ENCODE measurements at places on chromosomes 5 and 9. TPM values are rescaled to one million over a fixed set of nuclear protein-coding genes. Genes with fewer than 3 reads are reported as not detected.

DNA sequence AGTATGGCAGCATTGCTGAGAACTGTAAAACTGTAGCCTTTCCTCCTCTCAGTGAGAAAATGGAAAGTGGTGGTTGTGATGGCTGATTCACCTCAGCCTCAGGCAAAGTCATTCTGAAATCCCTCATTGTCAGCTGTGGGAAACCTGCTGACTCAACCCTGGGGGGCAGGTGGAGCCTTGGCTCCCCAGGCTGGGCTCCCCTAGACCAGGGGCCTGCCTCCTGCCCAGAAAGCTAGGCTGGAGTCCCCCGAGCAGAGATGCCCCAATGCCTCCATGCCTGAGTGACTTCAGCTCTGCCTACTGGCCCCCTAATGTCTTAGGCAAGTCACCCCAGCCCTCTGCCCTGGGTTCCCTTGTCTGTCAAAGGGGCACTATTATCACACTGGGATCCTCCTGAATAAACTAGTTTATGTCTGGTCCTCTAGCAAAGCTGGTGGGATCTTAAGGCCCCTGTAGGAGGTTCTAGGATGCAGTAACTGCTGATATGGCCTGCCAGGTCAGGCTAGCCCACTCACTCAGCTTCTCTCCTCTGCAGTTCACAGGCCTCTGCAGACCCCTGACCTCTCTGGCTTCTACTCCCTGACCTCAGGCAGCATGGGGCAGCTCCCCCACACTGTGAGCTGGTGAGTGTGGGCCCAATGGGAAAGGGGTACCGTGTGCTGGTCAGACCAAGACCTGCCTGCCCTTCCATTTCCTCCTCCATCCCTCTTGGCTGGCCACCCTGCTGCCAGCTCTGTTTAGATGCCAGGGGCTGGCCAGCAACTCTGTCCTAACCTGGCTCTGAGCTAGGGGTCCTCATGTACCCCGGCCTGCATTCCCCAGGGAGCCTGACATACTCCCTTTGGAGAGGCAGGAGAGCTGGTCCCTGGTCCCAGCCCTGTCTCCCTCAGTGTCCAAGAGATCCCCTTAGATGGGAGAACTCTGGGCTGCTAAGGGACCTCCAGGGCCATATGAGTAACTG, 24.2 kb downstream of the TCF7 start:
- H3K4me3 ChIP-seq, result no peak overlapping the region
- no peaks in the 10 kb centered on the region for H3K27me3 ChIP-seq
- no peaks in the 10 kb centered on the region for H3K4me1 ChIP-seq
- no peak overlapping the region for H3K27ac ChIP-seq
- no peak for DNase-seq

- H3K36me3 ChIP-seq, result no peaks in the 10 kb centered on the region
- H3K4me1 ChIP-seq, result peaks cover 3% of the 10 kb centered on the region
- DNase-seq, result no peak
- no peak overlapping the region for H3K27ac ChIP-seq
- H3K4me3 ChIP-seq, result no peak overlapping the region
- H3K27me3 ChIP-seq, result no peaks in the 10 kb centered on the region
Measured at GRCh38 chr5:119363936-119364335, 8.1 kb downstream of the TNFAIP8 start.

DNA sequence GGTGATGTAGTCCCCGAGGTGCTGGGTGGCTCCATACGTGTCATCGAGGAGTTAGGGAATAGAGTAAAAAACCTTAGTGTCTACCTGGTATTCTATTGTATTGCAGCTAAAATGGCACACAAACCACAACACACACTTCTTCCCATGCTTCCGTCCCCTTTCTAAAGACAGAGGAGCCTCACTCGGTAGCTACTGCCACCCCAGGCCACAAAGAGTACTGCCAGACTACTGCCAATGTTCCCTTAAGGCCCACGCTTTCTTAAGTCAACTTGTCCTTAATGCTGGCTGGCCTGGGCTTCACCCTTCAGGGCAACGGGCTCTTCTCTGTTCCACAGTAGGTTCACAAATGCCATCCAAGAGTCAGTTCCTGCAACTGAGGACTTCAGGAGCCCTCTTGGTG, 673.0 kb downstream of the ELAVL2 start:
- no peaks in the 10 kb centered on the region for H3K4me1 ChIP-seq
- no peaks in the 10 kb centered on the region for H3K36me3 ChIP-seq
- no peaks in the 10 kb centered on the region for H3K27me3 ChIP-seq
- DNase-seq, result no peak

GRCh38 chr5:9832921-9833320, 202.8 kb upstream of the TAS2R1 start:
- no peak for DNase-seq
- H3K4me1 ChIP-seq, result no peaks in the 10 kb centered on the region
- no peaks in the 10 kb centered on the region for H3K36me3 ChIP-seq
- no peak overlapping the region for H3K4me3 ChIP-seq
- no peak overlapping the region for H3K27ac ChIP-seq
- H3K27me3 ChIP-seq, result peaks cover 1% of the 10 kb centered on the region

GRCh38 chr9:127185931-127186781, 63.7 kb upstream of the ANGPTL2 start:
- DNase-seq, result peak; percentile 96
- H3K27ac ChIP-seq, result peak overlapping the region; percentile 93
- no peak overlapping the region for H3K4me3 ChIP-seq
- no peaks in the 10 kb centered on the region for H3K27me3 ChIP-seq
- no peaks in the 10 kb centered on the region for H3K36me3 ChIP-seq
- H3K4me1 ChIP-seq, result peaks cover 4% of the 10 kb centered on the region

DNA sequence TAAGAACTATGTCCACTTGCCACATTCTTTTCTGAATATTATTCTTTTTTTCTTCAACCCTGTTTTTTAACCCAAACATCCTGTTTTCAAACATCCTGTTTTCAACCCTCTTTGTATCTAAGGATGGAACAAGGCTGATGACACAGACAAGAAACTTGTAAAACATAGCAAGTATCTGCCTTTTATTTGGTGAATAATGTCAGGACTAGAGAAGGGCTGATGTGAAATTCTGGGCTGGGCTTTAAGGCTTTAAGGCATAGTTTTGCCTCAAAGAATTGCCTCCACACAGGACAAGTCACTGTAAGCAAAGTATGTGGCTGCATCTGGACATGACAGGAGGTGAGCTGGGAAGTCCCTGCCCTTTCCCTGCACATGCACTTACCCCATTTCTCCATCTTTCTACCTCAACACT, 42.5 kb upstream of the RIC1 start:
- no peaks in the 10 kb centered on the region for H3K27me3 ChIP-seq
- H3K4me1 ChIP-seq, result no peaks in the 10 kb centered on the region

DNA sequence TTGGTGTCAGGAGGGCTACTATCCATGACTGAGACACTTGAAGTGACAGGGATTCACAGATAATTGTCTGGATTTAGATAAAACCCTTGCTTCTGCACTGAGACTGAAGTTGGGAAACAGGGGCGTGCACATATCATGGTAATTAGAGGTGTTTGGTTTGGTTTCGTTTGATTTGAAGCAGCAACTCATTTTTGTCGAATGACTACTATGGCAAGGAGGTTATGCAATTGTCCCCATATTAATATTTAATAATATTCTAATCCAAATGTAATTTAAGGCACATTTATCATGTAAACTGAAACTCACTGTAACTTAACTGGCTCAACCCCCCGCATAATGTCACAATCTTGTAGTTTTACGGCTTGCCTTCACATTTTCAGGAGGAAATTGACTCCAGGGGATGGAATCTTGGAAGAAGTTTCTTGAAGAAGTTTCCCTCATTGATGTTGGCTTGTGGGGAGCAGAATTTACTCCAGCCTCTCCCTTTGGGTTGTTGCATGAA, 12.5 kb downstream of the ZNF366 start:
- DNase-seq, result no peak
- H3K4me3 ChIP-seq, result no peak overlapping the region
- H3K36me3 ChIP-seq, result no peaks in the 10 kb centered on the region
- no peaks in the 10 kb centered on the region for H3K27me3 ChIP-seq
- H3K27ac ChIP-seq, result no peak overlapping the region

DNA sequence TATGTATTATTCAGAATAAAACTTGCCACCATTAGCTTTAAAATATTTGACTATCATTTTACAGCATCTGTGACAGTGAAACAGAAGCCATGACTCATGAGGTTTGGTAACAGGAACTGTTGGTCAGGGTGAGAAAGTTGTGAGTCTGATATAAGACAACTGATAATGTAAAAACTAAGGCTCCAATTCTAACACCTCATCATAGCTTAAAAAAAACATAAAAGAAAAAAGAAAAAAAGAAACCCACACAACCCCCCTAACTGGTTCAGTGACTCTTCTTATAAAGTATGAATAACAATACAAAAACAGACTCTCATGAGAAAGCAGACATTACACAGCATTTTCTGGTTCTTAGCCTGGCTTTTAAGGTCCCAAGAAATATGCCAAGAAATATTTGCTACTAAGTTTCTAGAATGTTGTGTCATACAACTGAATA, 85.8 kb downstream of the MRPS27 start:
- H3K27ac ChIP-seq, result no peak overlapping the region
- DNase-seq, result no peak
- no peak overlapping the region for H3K4me3 ChIP-seq
- no peaks in the 10 kb centered on the region for H3K27me3 ChIP-seq
- no peaks in the 10 kb centered on the region for H3K36me3 ChIP-seq

- no peaks in the 10 kb centered on the region for H3K36me3 ChIP-seq
- no peak overlapping the region for H3K4me3 ChIP-seq
- DNase-seq, result no peak
- no peaks in the 10 kb centered on the region for H3K27me3 ChIP-seq
- no peak overlapping the region for H3K27ac ChIP-seq
- H3K4me1 ChIP-seq, result no peaks in the 10 kb centered on the region
Measured at GRCh38 chr9:82930116-82930515, 132.8 kb downstream of the RASEF start.

GRCh38 chr9:33227741-33228140, 12.2 kb upstream of the SPINK4 start:
- no peaks in the 10 kb centered on the region for H3K27me3 ChIP-seq
- H3K27ac ChIP-seq, result no peak overlapping the region
- no peaks in the 10 kb centered on the region for H3K36me3 ChIP-seq
- no peaks in the 10 kb centered on the region for H3K4me1 ChIP-seq
- DNase-seq, result no peak

DNA sequence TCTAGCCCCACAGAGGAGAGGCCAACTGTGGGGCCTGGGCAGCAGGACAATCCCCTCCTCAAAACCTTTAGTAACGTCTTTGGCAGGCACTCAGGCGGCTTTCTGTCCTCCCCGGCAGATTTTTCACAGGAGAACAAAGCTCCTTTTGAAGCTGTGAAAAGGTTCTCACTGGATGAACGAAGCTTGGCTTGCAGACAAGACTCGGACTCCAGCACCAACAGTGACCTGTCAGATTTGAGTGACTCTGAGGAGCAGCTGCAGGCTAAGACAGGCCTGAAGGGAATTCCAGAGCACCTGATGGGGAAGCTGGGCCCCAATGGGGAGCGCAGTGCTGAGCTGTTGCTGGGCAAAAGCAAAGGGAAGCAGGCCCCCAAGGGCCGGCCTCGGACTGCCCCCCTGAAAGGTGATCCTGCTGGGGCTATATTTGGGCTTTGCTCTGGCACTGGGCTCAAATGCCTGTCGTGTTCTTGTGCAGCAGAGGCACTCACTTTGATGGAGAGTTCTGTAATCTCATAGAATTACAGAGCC, 39.4 kb downstream of the KDM3B start:
- no peaks in the 10 kb centered on the region for H3K4me1 ChIP-seq
- peaks cover 5% of the 10 kb centered on the region for H3K36me3 ChIP-seq
- DNase-seq, result no peak
- no peak overlapping the region for H3K27ac ChIP-seq
- H3K27me3 ChIP-seq, result no peaks in the 10 kb centered on the region
- H3K4me3 ChIP-seq, result no peak overlapping the region

GRCh38 chr5:113128082-113128481, 151.5 kb downstream of the DCP2 start:
- no peaks in the 10 kb centered on the region for H3K27me3 ChIP-seq
- no peaks in the 10 kb centered on the region for H3K36me3 ChIP-seq
- H3K4me1 ChIP-seq, result no peaks in the 10 kb centered on the region
- H3K27ac ChIP-seq, result no peak overlapping the region
- H3K4me3 ChIP-seq, result no peak overlapping the region

DNA sequence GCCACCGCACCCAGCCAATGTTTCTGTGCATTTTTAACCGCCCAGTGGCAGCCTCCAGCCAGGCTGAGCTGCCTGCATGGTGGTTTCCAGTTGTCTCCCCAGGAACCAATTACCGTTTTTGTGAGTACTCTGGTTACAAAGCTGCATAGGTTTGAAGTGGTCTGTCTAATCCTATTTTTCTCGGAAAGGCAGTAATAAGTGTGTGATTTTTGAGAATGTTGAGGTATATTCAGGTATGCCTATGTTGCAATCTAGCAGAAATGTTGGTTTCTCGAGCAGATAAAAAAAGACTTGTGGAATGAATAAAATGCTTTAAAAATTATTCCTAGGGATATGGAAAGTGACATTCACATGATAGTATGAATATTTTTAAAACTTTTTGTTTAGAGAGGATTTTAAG, 41.5 kb upstream of the ANKH start:
- no peaks in the 10 kb centered on the region for H3K27me3 ChIP-seq
- no peaks in the 10 kb centered on the region for H3K36me3 ChIP-seq
- no peak overlapping the region for H3K27ac ChIP-seq
- no peak overlapping the region for H3K4me3 ChIP-seq

DNA sequence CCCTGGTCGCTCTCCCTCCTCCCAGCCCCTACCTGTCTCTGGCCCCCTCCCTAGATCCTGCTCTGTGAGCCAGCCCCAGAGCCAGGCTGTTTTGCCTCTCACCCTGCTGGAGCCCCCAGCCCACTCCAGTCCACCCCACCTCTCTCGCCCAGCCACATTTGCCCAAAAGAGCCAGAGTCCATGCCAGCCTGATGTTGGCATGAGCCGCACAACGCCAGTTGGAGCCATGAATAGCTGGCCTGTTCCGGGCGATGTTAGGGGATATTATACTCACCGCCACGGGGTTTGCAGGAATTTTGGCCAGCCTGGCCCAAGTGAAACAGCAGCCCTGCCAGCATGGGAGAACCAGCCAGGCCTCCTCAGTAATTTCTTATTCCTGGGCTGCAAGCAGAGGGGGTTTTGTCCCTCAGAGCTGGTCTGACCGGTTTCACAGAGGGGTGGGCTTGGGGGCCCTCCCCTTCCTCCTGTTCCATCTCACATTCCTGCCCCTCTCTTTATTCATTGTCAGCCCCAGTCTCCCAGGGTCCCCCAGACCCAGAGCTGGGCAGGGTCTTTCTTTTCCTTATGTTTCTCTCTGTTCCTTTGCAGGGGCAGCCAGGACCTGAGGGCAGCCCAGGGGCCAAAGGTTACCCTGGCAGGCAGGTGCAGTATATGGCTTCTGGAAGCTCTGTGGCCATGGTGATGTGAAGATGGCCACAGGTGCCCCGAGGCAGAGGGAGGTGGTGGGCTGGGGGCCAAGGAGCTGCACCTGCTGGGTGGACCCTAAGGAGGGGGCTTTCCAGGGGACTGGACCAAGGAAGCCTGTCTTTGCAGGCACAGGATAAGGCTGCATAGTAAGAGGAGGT, 50.1 kb downstream of the COL27A1 start:
- H3K4me1 ChIP-seq, result peaks cover 5% of the 10 kb centered on the region
- peak overlapping the region; percentile 76 for H3K27ac ChIP-seq
- no peaks in the 10 kb centered on the region for H3K36me3 ChIP-seq
- H3K27me3 ChIP-seq, result no peaks in the 10 kb centered on the region
- peak; percentile 85 for DNase-seq
- no peak overlapping the region for H3K4me3 ChIP-seq

Gene ANKRD34B
- polyA plus RNA-seq, result not detected

Gene TLE4
- 7.9 TPM for polyA plus RNA-seq

Gene KIF4B
- polyA plus RNA-seq, result not detected

Gene CCDC192
- polyA plus RNA-seq, result not detected

All from aorta (tissue), 5 donors.